ENCODE measurements at places on chromosomes 12 and 14. TPM values are rescaled to one million over a fixed set of nuclear protein-coding genes. Genes with fewer than 3 reads are reported as not detected.
A peak's percentile ranks its signal among the peaks of the same experiment; 100 is the strongest.

The KLRC4 gene
- total RNA-seq: not detected

GRCh38 chr12:89975574-89975973 lies 266.9 kb upstream of the ATP2B1 start:
- no peak for DNase-seq

DNA sequence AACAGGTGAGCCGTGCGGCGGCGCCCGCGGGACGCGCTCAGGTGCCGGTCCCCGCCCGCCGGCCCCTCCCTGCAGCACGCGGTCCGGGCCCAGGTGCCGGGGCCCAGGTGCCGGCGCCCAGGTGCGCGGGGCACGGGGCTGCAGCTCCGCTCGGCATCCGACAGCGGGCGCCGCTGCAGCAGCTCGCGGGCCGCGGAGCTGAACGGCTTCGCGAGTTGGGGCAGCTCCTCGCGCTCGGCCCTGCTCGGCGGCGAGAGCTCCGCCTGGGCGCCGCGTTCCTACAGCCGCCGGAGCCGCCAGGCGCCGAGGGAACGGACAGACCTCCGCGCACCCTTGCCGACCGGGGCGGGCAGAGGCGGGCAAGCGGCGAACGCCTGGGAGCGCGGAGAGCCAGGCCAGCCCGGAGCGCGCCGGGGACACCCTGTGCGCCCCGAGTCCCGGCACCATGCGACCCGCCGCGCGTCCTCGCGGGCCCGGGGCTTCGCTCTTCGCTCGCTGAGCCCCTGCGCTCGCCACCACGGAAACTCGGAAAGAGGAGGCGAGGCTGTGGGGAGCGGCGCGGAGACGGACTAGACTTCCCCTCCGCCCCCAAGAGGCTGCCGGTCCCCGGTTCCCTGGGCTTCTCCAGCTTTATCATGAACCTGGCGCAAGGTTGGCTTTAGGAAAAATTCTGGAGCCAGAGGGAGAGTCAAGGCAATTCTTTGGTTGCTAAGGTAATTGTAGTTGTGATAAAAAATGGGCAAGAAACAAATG lies at the start of gene RGS6:
TSS of gene RGS6 (plus strand) at position 201 of the 753 bp plus-strand sequence.
- no peak for DNase-seq

DNA sequence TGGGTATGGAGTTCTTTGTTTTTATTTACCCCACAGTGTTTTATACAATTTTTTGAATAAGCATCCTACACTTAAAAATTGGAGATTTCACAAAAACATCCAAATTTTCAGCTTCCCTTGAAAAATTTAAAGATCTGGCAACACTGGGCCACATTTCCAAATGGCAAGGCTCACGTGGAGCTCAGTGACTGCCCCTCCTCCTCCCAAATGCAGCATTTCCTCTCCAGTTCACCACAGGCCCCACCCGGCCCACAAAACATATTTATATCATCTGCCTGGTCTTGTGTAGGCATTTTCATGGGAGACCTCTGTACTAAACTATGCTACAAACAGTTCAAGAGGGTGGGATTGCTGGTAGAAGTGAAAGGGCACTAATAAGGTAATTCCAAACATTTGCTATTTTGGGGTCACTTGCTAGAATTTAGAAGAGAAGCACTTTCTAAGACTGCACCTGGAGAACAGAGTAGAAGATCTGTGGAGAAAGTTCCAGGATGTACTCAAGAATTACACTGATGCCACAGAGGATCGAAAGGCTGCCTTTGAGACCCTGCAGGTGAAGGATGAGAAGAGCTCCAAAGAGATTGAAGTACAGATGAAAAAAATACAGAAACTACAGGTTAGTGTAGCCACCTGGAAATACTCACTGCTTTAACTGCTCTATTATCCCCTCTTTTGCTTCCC lies 7.3 kb downstream of the FKBP11 start:
- DNase-seq: no peak

The CCDC197 gene
- total RNA-seq: not detected

- DNase-seq: no peak
These were observed 71.6 kb upstream of the MDGA2 start for GRCh38 chr14:47746986-47747385.

- no peak for DNase-seq
These were observed 27.8 kb upstream of the AEBP2 start for GRCh38 chr12:19411234-19412204.

- DNase-seq: no peak
These were observed 137.8 kb downstream of the SLC15A4 start for GRCh38 chr12:128685903-128686475.

DNA sequence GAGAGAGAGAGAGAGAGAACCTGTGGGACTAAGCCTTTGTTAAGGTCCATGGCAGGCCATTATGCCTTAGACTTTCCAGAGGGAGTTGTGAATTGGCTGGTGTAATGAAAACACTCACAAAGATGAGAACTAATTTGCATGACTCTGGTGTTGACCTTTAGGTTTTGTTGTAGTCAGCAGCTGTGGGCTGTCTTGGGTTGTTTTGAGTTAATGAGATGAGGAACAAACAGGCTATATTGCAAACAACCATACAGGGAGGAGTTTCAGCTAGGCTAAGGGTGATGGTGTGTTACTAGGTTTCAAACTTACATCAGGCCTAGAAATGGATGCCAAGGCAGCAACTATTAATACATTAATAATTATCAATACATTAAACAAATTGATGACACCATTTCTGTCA lies 26.3 kb downstream of the ATXN7L3B start:
- no peak for DNase-seq

- DNase-seq: no peak
These were observed 14.5 kb upstream of the KICS2 start for GRCh38 chr12:64236549-64236948.

DNA sequence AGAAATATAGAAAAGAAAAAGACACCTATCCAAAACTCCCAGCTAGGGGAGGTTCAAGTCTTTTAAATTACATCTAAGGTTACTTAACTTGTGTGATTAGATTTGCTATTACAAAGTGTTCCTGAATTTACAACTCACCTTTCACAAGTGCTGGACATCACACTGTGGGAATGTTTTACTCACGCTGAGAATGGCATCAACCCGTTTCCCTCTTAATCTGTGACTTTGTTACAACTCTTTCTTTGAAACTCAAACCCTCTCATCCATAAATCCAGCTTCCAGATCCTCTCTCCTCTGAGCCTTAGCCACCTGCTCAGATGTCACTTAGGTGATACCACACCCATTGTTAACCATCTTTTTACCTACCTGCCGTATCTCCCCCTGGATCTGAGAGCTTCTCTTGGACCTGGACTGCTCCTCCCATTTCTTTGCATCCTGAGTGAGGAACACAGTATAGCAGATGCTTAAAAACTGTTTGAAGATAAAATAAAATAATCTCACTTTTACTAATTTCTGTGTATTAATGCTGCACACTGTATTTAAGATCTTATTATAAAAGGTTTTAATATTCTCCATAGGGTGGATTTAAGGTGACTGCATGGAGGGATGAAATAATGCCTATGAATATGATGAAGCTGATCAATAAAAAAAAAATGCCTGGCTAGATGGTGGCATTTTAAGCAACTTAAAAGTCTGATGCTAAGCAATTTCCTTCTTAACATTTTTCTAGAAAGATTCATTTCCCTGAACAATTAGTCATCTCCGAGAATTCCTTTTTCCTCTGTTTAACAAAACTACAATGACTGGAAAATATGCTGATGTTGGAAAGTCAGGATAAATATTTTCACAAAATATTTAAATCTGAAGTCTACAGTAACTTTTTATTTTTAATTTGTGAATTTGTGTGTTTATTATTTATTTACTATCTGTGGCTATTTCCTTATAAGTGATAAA lies 39.1 kb upstream of the NAP1L1 start:
- no peak for DNase-seq

DNA sequence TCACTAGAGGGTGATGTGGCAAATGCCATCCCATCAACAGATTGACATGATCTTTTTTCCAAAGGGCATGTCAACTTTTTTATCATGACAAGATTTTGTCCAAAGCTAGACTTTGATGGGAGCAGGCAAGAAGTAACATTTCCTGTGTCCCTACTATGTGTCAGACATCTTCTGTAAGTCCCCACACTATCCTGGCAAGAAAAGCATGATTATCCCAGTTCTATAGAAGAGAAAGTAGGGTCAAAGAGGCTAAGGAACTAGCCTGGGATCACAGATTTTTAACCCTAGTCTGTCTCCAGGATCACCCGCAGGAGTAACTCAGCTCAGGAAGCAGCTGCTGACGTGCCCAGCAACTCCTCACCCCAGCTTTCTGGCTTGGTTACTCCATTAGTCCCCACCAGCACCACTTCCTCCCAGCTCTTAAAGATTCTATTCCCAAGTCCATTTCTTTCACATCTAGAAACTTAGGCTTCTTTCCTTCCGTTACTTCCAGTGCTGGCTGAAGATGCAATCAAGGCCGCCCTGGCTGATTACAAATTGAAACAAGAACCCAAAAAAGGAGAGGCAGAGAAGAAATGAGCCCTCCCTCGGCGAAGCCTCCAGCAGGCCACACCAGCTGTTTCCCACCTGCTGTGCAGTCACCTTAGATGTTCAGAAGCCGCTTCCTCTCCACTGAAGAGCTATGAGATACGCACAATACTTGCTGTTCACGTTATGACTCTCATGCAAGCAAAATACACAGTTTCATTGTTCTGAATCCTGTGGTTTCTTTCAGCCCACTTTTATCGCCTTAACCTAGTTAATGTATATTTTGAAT lies 6.2 kb downstream of the ISCU start:
- no peak for DNase-seq

GRCh38 chr14:71324767-71325272 lies 417.6 kb downstream of the PCNX1 start:
- no peak for DNase-seq

The RDH16 gene
- 1.3 TPM for total RNA-seq

The BMAL2 gene
- 2.7 TPM for total RNA-seq

The GLT8D2 gene
- 22.7 TPM for total RNA-seq

DNA sequence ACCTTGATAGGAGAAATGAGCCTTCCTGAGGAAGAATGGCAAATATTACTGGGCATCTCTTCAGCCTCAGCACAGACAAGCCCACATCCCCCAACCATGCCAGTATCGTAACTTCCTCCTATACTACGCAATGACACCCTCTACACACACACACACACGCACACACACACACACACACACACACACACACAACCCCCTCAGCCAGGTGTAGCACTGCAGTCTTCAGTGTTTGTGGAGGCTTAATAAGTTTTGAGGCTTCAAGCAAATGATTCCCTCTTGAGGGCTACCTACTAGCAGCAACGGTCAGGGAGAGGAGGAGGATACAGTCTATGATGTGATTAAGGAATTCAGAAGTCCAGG lies 1.6 kb downstream of the DGKA start:
- no peak for DNase-seq

DNA sequence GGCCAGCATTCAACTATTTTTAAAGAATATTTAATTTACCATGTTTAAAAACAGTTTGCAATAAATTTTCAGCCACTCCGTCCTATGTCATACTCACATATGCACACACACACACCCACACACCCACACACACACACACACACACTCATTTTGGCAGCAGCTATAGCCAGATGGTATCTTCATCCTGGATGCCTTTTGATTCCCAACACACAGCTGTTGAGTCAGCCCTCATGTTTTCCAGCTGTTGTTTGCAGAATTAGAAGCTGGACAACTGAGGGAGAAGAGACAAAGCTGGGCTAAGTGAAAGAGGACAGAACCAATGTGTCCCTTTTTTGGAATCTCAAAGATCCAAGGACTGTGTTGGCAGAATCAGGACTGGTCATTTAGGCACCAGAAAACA lies 80.0 kb upstream of the EGLN3 start:
- peak; percentile 66 for DNase-seq

The CRY1 gene
- total RNA-seq: 49.2 TPM

DNA sequence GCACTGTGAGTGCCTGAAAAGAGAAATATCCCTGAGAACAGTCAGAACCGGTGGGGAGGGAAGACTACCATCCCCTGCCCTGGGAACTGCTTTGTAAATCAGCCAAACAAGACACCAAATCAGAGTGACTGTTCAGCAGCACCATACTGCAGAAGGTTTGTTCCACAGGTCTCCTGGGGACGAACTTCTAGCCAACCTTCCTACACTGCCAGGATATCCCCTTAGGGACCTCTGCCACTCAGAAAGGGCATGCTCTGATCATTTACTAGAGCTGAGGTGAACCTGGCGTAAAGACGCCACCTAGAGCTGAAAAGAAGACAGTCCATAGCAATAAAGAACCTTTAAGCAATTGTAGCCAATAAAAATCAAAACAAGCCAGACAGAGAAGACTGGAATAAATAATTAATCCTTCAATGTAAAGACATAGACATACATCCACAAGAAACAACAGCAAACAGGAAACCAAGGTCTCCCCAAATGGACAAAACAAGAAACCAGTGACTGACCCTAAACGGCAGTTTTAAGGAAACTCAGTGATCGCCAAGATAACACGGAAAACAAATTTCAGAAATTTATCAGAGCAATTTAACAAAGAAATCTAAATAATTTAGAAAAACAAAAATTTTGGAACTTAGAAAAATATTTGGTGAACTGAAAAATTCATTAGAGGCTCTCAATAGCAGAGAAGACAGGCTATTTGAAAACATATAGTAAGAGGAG lies 228.1 kb upstream of the AMIGO2 start:
- no peak for DNase-seq

- DNase-seq: no peak
These were observed 144.9 kb upstream of the SYT1 start for GRCh38 chr12:78719721-78720120.

GRCh38 chr14:54447231-54447692 lies 6.1 kb upstream of the CNIH1 start:
- DNase-seq: no peak

DNA sequence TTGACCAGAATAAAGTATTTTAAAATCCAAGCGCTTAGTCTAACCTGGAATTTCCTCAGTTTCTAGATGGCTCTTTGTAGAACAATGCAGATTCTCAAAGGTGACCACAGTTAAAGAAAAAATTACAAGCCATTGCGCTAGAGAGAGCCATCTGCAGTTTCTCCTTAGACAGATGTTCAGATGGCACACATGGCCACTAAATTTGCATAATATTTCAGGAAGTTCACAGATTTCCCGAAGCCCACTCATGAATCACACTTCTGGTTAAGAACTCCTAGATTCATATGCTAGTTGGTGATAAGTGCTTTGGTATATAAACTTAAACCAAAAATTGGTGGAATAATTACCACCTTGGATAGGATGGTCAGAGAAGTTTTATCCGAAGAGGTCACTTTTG lies 749 bp downstream of the AKAP3 start:
- no peak for DNase-seq

- no peak for DNase-seq
These were observed 4.8 kb upstream of the AMN start for GRCh38 chr14:102917469-102918211.

The NAV3 gene
- 12.8 TPM for total RNA-seq

The KRT6A gene
- total RNA-seq: not detected

The PPP1R1A gene
- total RNA-seq: 9.0 TPM

The KRT79 gene
- total RNA-seq: not detected

The REP15 gene
- not detected for total RNA-seq

GRCh38 chr14:63727231-63727735 lies 582 bp downstream of the SGPP1 start:
- peak; percentile 29 for DNase-seq

The ANG gene
- 14.1 TPM for total RNA-seq

DNA sequence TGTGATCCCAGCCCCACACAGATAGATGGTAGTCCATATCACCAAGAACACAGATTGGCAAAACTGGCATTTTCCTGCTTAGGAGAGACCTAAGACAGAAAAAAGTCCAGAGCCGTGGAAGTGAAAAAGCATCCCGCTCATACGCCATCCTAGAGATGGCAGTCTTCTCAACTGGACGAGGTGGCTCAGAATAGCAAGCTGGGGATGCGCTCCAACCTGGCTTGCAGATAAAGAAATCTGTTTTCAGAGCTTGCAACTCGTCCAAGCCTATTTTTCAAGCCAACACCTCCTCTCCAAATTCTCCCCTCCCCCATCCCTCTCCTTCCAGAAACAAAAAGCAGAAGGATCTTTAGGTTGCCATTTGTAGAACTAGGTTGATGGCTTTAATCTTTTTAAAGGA lies 74.3 kb upstream of the OTX2 start:
- no peak for DNase-seq
